ENCODE measurements at places on chromosomes 7 and 10.

DNA sequence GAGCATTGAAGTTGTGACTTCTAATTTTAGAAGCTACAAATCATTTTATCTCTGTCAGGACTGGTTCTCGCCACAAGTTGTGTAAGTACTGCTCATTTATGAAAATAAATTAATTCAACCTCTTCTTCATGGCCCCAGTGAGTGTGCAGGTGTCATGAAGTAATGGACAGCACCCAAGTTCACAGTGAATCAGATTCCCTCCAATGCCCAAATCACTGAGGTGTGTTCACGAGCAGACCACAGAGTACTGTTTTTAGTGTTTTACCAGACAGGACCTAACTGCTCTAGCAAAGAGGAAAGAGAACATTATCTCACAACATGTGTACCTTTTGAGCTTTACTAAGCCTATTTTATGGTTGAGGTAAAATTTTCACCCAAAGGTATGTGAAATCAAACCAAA lies 980.0 kb downstream of the CNTNAP2 start:
- no peak for DNase-seq

DNA sequence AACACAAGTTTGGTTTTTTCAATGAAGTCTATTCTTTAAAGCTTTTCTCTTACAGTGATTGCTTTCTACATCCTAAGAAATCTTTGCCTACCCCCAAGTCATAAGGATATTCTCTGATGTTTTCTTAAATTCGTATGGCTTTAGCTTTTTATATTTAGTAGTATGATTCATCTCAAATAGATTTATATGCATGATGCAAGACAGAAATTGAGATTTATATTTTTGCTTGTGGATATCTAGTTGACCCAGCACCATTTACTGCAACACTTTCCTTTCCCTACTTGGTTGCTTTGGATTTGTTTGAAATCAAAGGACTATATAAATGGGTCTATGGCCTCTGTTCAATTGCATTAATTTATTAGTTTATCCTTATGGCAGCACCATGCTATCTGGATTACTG lies 113.9 kb downstream of the ZNF438 start:
- DNase-seq: no peak

DNA sequence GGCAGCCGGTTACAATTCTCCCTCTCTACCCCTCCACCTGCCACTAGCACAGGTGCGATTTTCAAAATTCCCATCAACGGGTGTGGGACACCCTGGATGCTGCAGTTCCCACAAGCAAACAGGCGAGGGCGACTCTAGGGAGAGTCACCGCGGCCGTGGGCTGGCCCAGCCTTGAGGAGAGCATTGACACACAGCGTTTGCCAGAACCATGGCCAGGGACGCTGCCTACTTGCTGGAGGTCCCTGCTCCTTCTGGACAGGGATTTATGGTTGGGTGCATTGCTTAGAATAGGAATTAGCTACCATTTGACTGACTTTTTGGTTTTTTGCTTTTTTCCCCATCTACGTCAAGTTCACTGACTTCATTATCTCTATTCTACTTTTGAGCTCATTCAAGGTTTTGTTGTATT lies 19.0 kb upstream of the CLDN4 start:
- peak; percentile 66 for DNase-seq

GRCh38 chr10:5614155-5614721 lies 52.2 kb downstream of the ASB13 start:
- DNase-seq: no peak

GRCh38 chr10:48184224-48184623 lies 90.3 kb downstream of the FRMPD2 start:
- no peak for DNase-seq
